Fibroblast of lung (primary cell): ENCODE measurements at places on chromosomes 3 and 15. TPM values are rescaled to one million over a fixed set of nuclear protein-coding genes. Genes with fewer than 3 reads are reported as not detected.

GRCh38 chr3:160697637-160698380, 20.8 kb downstream of the ARL14 start:
- DNase-seq: peak; percentile 86

- DNase-seq: peak; percentile 47
Measured at GRCh38 chr15:79977431-79978054, 6.5 kb upstream of the BCL2A1 start.

- DNase-seq: no peak
Measured at GRCh38 chr3:14773691-14774128, 45.1 kb upstream of the FGD5 start.

- no peak for DNase-seq
Measured at GRCh38 chr3:9122732-9123364, 126.6 kb downstream of the SRGAP3 start.

Gene WDR72
- total RNA-seq: not detected in 2 replicates

DNA sequence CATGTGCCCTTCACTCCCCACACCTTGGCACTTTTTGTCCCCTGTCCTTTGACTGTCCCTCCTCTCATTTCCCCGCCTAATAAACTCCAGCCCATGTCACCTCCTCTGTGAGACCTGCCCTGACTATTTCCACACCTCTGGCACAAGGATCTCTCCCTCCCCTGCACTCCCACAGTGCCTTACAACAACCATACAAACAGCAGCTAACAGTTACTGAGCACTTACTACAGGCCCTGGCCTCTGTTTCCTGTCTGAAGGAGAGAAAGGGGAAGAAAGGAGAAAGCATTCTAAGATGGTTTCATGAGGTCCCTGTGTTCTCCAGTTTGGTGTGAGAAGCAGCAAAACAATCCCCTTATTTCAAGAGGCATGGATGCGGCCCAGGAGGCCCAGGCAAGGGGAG, 20.0 kb upstream of the TRH start:
- no peak for DNase-seq

Gene TIMP4
- 9.8 and 12.6 TPM in 2 replicates for total RNA-seq

DNA sequence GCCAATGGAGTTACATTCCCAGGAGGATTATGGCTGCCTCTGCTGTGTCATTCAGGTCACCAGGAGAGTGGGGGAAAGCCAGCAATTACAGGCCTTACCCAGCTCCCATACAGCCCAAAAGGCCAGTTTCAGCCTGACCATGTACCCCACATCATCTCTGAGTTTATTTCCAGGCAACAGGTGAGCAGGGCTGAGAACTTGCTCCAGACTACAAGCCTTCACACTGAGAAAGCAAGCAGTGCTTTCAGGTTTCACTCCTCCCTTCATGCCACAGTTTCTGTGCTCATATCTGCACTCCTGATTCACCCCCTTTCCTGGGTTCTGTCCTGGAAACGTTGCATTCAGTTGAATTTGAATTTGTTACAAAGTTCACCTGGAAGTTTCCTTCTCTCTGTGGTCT, 68.1 kb upstream of the ABI3BP start:
- DNase-seq: no peak

DNA sequence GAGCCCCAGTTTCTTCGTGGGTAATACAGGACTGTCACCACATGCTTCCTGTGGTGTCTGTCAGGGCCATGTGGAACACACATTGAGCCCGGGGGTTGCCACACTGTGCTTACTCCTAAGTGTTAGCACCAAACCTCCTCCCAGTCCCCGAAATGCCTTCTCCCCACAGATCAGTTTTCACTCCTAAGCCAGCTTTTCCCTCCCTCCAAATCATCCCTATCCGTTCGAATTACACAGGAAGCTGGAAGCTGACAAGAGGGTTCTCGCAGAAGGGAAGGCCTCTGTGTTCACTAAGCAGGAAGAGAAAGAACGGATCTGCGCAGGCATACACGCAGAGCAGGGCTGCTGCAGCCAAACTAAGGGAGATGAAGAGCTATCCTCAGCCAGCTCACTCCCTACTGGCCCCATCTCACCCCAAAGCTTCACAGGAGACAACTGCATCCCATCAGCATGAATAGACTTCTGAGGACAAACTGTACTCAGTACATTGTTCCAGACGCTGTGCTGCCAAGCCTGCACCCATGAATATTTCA, 32.3 kb downstream of the XXYLT1 start:
- peak; percentile 69 for DNase-seq

- DNase-seq: peak; percentile 37
Measured at GRCh38 chr3:44862226-44862637, 520 bp downstream of the TMEM42 start.

Gene MCTP2
- 5.6 and 14.5 TPM in 2 replicates for total RNA-seq

Gene GABRB3
- 1.5 and 1.8 TPM in 2 replicates for total RNA-seq

DNA sequence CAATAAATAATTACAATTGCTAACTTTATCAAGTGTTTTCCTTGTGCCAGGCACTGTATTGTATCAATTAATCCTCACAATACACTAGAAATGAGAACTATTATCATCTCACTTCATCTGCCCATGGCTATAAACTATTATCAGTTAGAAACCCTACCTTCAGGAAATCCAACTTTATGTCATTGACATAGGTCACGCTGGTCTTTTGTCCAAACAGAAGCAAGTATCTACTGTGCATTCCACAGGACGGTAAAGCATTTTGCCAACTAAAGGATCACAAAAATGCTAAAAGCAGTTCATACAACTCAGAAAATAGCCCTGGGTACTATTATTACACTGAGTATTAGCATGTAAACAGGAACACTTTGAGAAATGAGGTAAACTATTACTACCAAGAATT, 9.6 kb downstream of the DENND6A start:
- DNase-seq: no peak

Gene INSYN1
- total RNA-seq: 1.2 and 1.3 TPM in 2 replicates

Gene HRH1
- 30.6 and 32.6 TPM in 2 replicates for total RNA-seq

DNA sequence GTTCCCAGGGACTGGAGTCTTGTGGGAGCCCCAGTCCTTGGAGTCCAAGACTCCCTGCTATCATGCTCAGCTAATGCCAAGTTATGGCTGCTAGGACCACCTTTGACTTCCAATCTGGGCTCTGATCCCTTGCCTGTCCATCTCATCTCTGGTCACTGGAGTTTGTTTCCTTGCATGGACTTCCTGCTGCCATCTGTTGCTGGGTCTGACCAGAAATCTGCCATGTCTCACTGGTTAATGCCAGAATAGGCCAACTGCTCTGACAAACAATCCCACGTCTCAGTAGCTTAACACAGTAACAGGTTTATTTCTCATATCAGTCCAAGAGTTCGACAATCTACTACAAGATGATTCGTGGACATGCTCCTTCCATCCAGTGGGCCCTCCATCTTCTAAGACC, 10.1 kb upstream of the GLCE start:
- no peak for DNase-seq

DNA sequence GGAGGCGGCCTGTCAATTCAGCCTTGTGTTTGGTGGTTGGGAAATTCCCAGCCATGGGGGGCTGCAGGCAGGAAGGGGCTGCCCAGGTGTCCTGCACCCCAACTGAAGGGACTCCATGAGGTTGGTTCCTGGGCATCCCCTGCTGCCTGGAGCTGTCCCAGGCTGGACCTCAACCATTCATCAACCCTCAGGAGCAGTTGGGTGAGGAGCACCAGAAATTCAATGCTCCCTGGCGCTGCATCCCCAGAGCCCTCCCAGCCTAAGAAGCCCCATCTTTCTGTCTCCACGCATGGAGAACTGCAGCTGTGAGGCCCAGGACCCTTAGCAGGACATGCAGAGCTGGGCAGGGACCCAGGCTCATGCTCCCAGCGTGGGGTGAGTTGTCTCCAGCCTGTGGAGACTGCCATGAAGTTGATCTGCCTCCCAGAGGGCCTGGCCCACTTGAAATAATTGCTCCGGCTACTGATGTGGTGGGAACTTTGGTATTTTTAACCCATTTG, 8.0 kb upstream of the SEMA3B start:
- DNase-seq: no peak

DNA sequence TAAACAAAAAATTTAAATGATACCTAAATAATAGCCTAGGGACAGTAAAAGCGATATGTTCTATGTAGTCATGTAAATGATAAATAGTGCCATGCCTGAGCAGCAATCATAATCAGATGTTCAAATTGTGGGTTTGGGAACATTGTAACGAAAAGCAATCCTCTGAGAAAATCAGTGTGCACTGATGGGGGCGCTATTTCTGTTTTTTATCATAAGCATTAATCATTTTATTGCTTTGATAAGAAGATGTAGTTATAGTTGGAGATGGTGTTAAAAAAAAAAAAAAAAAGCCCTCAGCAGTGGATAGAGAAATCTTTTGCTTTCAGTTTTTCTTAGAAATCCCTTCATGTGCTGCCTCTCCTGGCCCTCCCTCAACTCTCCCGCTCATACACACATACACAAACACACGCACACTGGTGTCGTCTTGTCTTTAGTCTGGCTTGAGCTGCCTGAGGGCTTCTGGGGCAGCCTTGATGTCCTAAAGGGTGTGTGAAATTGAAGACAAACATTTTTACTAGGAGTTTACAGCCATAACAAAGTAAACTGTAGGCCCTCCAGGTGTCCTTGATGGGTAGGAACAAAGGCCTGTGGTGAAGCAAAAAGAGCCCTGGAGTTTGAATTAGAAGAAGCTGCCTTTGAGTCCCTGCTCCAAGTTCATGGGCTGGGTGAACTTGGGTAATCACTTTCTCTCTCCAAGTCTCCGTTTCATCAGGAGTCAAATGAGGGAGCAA, 428.1 kb downstream of the SOX2 start:
- DNase-seq: no peak

Gene GOLGA6A
- total RNA-seq: under 0.01 TPM in 1 of 2 replicates, not detected in the other

Gene DGKG
- total RNA-seq: 0.51 and 4.8 TPM in 2 replicates

DNA sequence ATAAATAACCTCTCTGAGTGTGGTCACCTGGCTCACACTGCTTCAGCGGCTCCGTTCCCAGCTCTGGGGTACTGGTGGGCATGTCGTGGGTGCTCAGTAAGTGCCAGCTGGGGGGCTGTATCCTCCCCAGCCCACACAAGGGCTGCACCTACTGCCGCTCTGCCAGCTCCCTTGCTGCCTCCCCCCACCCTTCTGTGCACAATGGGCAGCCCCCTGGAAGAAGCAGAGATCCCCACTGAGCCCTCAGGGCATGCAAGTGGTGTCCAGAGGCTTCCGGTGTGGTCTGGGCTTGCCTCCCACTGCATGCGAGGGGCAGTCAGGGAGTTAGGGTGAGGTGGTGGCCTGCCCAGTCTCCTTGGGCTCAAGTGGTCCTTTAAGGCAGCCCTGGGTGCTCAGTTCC, 58.3 kb upstream of the TRPM1 start:
- no peak for DNase-seq

GRCh38 chr3:161266731-161267150, 45.6 kb downstream of the NMD3 start:
- peak; percentile 76 for DNase-seq

DNA sequence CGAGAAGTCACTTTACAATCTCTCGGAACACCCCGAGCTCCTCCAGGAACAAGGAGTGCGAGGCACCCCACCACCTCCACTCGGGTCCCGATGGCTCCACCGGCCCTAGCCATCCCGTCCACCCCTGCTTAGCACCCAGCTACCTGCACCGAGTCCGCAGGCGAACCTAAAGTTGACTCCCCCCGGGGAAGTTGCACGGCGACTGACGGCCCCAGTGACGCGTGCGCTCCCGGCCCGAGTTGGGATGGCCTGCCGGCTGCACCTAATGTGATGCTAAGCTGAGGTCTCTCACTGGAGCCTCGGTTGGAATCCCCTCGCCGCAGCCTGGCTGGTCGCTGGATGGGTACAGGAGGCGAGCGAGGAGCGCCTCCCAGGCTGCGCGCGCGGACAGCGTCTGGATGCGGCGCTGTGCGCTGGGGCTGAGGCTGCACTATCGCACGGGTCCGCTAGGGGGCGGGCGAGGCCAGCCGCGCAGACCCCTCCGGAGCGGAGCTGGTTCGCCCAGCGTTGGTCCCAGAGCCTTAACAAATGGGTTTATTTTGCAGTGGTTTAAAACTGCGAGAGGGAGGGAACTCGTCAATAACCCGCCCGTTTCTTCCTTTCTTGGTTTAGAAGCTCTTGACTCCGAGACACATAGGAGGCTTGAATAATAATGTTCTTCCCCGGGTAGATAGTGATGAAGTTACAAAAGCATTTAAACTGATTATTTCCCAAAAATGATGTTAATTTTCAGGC, at the start of gene OXTR:
Gene OXTR, minus strand, starts transcription at position 526 of the 735 bp plus-strand sequence. CDS start 1,426 bp downstream, outside the sequence.
- DNase-seq: peak; percentile 69

GRCh38 chr3:59632760-59633573, 583.1 kb upstream of the CFAP20DC start:
- peak; percentile 33 for DNase-seq

DNA sequence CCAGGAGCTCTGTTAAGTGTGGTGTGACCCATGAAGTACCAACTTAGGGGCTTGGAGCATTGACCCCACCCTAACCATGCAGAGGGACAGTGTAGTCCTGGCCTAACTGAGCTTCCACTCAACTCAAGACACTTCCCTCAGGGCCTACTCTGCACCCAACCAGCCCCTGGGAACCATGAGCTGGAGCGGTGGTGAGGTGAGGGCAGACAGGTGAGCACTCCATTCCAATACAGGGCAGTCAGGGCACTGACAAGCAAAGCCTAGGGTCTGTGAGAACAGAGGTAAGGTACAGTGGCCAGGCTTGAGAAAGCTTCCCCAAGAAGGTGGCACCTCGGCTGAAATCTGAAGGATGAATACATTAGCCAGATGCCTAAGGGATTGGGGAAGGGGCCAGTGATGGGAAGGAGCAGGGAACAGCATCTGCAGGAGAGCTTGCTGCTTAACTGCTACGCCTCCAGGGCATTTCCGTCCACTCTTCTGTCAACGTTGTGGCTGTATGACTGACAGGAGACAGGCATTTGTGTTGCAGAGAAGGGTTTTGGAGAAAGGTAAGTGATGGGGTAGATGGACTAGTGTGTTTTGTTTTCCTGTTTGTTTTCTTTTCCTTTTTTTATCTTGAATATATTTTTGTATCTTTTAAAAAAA, 243.5 kb upstream of the TRIM42 start:
- DNase-seq: no peak

- DNase-seq: no peak
Measured at GRCh38 chr3:74403307-74403706, 211.2 kb downstream of the CNTN3 start.

DNA sequence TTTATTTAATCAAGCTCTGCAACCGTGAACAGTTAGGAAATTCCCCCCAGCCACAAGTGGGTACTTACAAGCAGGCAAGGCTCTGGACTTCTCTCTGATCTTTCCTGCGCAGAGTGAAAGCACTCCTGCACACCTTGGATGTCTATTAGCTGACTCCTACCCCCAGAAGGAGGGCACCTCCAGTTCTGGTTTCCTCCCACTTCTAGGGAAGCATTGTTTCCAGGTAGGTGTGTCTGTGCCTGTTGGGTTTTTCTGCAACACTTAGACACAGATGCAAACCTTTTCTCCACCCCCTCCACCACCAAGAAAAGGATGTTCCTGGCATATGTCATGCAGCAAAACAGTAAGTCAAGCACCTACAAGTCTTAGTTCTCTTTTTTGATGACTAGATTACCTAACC, at the start of gene ZBED2:
Gene ZBED2, minus strand, starts transcription at position 115 of the 400 bp plus-strand sequence. CDS start 1,145 bp downstream, outside the sequence.
- DNase-seq: no peak

GRCh38 chr3:186143250-186143649, 34.4 kb upstream of the ETV5 start:
- DNase-seq: no peak

- peak; percentile 50 for DNase-seq
Measured at GRCh38 chr15:51401872-51402517, 60.5 kb downstream of the GLDN start.

Gene CMTM8
- under 0.01 and 0.26 TPM in 2 replicates for total RNA-seq

Gene RAB11A
- 38.8 and 56.8 TPM in 2 replicates for total RNA-seq
